ENCODE measurements at places on chromosomes 5 and 9.

DNA sequence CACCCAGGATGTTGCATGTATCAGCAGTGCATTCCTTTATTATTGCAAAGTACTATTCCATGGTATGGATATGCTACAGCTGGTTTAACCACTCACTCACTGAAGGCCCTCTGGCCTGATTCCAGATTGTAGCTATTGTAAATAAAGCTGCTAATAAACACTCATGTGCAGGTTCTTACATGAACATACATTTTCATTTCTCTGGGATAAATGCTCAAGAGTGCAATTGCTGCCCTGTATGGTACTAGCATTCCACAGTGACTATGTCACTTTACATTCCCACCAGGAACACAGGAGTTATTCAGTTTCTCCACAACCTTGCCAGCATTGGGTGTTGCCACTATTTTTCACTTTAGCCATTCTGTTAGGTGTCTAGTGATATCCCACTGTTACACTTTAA is 267.6 kb downstream of the SPOCK1 start:
- DNase-seq = no peak

DNA sequence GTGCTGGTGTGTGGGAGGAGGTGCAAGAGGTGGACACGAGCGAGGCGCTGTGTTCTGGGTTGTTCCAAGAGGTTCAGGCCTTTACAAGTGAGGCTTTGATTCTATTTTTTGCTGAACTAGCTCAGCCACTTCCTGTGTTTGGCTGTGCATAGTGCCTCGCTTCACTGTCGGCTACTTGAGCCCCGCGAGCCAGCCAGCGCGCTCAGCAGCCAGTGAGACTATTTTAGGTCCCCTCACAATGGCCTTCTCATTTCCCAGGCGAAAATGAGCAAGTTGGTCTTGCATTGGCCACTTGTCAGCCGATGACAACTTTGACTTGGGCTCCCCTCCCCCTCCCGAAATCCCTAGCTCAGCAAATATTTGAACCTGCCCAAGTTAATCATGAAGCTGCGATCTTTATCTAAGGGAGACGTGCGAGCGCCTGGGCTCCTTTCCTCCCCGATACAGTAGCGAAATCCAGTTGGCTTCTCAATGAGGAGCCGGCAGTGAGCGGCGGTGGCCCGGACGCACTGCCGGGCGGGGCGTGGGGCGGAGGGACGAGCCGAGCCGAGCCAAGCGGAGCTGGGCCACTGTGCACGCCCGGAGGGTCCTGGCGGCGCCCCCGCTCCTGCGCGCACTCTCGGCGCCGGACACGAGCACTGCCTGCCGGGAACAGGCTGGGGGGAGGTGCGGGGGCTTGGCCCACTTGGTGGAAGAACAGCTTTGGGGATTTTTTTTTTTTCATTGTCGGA is 72.6 kb downstream of the PIK3R1 start:
- no peak for DNase-seq

DNA sequence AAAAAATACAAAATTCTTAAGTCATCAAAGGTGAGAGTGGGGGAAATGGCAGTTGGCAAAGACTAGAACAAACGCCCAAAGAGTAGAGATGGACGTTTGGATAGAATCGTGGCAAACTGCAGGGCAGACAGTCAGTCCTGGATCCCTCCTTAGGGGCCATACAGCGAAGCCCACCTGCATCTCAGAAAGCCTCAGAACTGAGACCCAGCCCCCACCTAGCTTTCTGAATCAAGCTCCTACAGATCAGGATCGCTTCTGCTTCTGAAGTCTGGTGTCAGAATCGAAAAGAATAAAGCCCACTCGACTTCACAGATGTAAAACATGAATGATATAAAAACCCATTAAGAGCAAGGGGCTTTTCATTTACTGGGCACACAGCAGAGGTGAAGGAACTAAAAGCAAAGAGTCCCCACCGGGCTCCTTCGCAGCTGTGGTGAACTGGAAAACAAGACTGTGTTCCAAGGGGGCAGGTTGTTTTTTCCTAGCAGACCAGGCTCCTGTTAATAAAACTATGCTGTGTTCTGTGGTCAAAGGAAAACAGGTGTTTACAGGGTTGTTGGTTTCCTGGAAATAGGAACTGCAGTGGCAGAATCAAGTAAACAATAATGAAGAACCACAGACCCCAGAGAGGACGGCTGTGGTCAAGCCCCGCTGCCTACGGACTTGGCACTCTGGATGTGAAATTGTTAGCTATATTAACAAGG is 91.8 kb downstream of the TLE1 start:
- DNase-seq = no peak

GRCh38 chr9:107612136-107612535 is 122.6 kb upstream of the KLF4 start:
- no peak for DNase-seq

- DNase-seq = no peak
These were observed 175.8 kb upstream of the CHD1 start for GRCh38 chr5:99104538-99105132.

DNA sequence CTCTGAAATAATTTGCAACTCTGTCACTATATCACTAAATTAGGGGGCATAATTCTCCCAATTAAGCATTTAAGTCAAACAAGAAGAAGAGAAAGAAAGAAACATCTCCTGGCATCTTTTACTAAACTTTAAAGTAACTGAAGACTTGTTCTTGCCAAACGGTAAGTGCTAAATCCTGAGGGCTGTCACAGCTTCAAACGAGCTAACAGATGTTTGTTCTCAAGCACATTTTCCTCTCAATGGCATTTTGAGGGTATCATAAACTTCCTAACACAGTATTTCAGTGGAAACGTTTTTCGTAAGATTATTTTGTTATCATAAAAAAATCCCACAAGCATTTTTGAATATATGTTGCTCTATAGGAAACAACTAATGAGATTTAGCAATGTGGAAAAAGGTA is 169.5 kb upstream of the TAS2R1 start:
- no peak for DNase-seq

DNA sequence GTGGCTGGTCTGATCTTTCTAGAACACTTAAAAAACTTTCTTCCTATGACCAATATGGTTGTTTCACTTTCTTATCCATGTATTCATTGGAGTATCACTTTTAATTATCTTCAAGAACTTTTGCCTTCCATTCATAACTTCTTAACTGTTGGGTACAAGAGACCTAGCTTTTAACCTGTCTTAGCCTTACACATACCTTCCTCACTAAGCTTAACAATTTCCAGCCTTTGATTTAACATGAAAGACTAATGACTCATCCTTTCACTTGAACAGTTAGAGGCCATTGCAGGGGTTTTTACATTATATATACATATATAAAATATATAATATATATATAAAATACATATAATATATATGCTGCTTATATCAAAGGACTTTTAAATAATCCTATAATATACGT is 57.9 kb downstream of the ABHD17B start:
- DNase-seq = no peak

DNA sequence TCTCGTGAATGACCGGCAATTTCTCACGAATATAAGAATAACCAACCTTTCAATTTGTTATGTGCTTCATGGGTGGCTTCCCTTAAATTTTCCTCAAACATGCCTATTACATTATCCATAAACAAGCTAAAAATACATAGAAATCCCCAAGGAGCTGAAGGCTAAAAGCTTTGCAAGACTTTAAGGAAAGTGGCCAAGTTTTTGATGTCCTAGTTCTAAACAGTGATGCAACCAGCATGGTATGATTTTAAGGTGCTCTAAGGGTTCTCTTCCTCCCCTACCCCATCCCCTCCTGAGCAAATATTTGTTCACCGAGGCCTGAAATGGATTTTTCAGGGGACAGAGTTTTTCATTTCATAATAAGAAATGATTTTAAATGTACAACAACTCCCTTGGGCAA is 79.8 kb downstream of the RGS7BP start:
- DNase-seq = no peak

DNA sequence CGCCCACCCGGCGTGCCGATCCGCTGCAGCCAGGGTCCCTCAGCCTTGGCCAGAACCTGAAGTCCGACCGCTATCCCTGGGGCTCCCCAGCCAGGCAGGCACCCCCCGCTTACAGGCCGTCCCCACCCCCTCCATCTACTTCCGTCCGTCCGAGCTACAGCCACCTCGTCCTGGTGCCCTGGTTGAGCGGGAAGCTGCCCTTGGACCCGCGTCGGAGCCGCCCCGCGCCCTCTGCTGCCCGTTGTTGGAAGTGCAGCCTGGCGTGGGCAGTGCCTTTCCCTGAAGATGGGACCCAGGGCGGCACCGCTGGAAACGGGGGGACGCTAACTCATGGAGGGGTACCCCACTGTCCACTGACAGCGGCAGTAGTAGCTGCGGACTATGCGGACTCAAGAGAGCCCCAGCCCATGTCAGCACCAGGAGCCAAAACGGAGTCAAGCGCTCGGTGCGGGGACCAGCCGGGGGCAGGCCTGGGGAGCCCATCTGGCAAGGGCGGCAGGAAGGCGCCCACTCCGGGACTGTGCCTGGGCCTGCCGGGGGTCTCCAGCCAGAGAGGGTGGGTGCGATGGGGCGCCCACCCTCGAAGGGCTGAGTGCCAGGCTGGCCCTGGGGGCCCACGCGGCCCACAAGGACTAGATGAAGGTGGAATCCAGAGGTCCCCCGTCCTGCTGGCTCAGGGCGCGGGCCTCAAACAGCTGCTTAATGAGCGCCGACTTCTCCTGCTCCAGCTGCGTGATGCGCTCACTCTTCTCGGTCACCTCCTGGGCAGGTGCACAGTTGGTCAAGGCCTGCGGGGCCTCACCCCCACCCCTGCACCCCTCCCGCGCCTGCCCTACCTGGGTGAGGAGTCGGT is 6.1 kb downstream of the SAPCD2 start:
- DNase-seq = no peak

DNA sequence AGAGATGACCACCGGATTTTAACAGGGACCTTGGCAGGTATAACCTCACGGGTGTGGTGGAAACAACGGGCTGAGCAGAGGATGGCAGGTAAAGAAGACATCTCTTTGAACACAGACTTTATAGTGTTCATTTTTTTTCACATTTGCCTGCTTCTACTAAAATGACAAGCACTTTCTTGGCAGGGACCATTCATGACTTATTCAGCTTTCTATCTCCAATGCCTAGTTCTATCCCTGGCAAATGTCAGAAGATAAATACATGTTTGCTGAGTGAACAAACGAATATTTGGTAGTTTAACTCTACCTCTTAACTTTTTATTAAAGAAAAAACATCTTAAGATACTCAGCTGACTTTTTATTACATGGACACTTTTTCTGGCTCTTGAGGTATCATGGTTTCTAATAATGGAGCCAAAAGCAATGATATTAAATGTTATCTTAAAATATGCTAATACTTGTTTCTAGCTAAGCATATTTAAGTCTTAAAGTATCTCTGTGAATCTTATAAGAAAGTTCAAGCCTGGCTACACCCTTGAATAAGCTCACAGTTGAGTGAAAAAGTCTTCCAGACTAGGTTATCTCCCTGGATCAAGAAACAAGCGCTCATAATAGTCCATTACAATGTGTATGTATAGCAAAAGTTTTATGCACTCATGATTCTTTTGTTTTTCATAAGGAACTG is 8.5 kb downstream of the ELL2 start:
- no peak for DNase-seq

- DNase-seq = no peak
These were observed 28.8 kb upstream of the DAB2IP start for GRCh38 chr9:121622387-121623203.

DNA sequence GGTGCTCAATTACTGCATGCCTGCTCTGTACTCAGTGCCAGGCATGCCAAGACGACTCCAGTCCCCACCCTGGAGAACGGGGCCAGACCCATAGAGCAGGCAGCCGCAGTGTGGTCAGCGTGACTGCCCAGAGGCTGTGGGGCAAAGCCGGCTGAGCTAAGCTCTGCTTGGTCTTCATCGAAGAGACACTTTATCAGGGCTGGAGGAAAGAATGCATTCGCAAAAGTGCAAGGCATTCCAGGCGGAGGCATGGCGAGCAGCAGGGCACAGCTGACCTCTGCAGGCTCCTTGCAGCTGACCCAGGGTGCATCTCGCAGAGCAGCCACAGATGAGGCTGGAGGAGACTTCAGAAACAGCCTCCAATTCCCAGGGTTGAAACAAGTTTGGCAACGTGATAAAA is 13.6 kb downstream of the MED27 start:
- no peak for DNase-seq

GRCh38 chr5:80964491-80964890 is 4.3 kb downstream of the RASGRF2 start:
- no peak for DNase-seq

- no peak for DNase-seq
These were observed 642.3 kb downstream of the PTPRD start for GRCh38 chr9:9970514-9970913.

GRCh38 chr9:107228496-107229039 is 54.5 kb upstream of the RAD23B start:
- no peak for DNase-seq

- DNase-seq = no peak
These were observed 18.6 kb downstream of the SLC6A7 start for GRCh38 chr5:150208187-150209098.
